ENCODE measurements at places on chromosomes 3 and 15.

DNA sequence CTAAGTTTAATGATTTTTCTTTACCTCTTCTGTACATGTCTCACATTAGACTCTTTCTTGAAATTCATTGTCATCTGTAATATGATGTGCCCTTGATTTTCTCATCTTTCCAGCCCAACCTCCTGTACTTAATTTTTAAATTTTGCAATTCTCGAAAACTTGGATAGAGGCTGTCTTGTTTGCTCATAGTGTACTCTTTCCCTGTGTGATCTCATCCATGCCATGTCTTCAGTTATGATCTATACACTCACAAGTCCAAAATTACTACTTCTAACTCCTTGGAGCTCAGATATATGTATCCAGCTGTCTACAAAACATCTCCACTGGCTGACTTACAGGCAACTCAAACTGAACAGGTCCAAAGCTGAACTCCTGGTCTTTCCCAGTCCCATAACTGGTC lies 42.2 kb downstream of the CD200 start:
- DNase-seq = no peak

DNA sequence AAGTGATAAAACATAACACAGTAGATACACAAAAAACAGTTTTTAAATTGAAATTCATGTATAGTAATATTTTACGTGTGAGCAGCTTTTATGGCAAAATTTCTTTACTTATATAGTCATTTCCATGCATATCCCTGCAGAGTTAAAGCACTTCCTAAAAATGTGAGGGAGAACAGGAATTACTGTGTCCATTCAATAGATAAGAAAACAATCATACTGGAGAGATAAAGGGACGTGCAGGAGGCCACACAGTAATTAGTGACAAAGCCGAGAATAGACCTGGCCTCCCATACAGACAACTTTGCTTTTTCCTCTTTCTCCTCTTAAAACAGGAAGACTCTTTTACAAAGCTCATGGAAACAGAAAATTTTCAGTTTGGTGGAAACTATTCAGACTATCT lies 247.5 kb downstream of the CDIN1 start:
- no peak for DNase-seq

DNA sequence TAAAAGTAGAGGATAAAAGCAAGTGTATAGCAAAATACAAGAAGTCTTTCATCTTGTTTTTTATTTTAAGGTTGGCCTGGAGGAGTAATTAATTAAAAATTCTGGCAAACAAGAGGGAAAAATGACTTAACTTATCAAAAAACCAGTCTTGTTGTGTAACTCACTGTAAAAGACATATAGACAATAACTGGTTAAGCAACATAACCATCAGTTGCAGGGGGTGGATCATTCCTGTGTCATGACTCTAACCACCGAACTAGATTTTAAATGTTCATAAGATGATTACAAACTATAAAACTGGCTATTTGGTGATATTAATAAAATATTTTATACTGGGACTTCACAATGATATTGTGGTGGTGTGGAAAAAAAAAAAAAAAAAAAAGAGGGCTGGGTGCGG lies 130.6 kb downstream of the STAG1 start:
- DNase-seq = no peak

DNA sequence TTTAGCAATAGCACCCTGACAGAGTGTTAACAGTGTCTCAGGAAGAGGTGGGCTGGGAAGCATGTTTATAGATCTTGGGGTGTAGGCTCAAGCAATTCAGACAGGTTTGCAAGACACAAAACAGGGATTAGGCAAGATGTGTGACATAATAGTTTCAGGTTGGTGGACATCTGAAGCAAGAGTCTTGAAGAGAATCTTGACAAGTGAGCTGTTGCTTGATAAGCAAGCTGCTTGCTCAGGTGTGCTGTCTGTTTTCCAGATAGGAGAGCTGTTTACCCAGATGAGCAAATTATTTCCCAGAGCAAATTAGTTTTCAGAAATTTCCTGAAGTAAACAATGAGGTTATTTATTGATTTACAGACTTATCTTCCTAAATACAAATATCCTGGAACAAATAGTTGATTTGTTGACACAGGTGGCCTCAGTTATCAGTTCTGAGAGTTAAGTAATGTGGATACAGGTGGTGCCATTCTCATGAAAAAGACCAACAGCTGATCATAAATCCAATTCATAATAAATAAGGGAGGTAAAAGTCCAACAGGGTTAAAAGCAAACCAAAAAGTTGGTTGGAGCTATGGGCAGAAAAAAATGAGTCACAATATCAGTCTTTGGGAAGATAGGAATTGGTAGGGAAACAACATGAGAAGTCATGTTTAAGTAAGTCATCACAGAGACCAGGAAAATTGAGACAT lies 437.3 kb downstream of the TBL1XR1 start:
- DNase-seq = no peak

- no peak for DNase-seq
These were observed 88.6 kb downstream of the RYK start for GRCh38 chr3:134161898-134162615.

- DNase-seq = no peak
These were observed 46.5 kb downstream of the GUCA1C start for GRCh38 chr3:108907194-108907593.

- no peak for DNase-seq
These were observed 32.0 kb downstream of the KCNMB2 start for GRCh38 chr3:178568155-178568731.

DNA sequence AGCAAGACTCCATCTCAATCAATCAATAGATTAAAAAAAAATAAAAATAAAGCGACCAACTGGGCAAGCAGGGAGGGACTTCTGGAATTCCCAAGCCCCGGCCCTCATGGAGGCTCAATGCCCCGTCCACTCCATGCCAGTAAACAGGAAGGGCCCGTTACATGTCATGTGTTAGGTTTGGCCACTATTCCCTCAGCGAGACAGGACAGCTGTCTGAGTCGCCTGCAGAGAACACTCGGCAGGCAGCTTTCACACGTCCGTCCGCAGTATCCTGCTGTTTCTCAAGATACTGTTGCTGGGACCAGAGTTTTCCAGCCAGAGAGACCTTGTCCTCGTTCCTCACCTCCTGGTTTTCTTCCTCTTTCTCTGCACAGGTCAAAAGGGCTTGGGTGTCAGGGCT lies 18.0 kb downstream of the TMEM44 start:
- DNase-seq = no peak

Measured in D341Med (cell line).